Fibroblast of mammary gland (primary cell): ENCODE measurements at places on chromosomes 4 and X.
A peak's percentile ranks its signal among the peaks of the same experiment; 100 is the strongest.

DNA sequence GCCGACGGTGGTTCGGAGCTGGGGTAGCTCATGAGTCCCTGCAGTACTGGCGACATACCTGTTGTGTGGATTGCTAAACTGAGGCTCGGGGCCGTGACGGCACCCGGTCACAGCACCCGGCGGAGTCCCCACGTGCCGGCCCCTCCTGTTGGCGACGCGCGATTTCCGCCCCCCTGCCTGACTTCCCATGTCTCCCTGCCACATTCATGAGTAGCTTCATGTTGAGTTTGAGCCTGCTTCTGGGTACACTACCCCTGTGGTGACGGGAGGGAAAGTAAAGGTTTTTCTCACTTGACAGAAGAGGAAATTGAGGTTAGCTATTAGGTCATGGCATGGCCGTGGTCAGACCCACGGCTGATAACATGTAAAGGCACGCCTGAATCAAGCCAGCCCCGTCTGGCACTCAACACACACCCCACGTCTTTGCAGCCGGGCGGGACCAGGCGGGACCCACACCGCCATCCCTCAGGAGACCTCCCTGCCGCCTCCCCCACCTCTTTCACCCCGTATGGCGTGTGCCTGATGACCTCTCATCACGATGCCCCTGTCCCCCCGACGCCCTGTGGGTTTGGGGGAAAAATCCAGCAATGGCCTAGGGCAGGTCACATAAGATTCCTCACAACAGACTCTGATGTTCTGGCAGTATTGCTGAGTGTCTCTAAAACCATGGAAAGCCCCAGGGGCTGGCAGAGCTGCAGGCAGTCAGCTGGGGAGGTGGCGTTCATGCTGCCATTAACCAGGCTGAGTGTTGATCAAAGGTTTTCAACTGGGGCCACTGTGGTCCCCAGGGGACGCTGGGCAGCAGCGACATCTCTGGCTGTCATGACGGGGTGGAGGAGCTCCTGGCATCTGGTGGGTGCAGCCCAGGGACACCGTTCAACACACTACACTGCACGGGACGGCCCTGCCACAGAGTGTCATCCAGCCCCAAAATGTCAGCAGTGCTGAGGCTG is 29.2 kb downstream of the P2RY8 start:
- DNase-seq: no peak

- peak; percentile 99 for DNase-seq
Observed at GRCh38 chr4:7842384-7843279, 97.0 kb downstream of the AFAP1 start.

GRCh38 chr4:85826060-85826678 is 351.2 kb downstream of the ARHGAP24 start:
- peak; percentile 45 for DNase-seq

- DNase-seq: peak; percentile 16
Observed at GRCh38 chrX:154805696-154806091, 409 bp upstream of the MPP1 start.
